ENCODE measurements at places on chromosomes 5 and 9. TPM values are rescaled to one million over a fixed set of nuclear protein-coding genes. Genes with fewer than 3 reads are reported as not detected.

The FBP2 gene
- not detected for total RNA-seq

DNA sequence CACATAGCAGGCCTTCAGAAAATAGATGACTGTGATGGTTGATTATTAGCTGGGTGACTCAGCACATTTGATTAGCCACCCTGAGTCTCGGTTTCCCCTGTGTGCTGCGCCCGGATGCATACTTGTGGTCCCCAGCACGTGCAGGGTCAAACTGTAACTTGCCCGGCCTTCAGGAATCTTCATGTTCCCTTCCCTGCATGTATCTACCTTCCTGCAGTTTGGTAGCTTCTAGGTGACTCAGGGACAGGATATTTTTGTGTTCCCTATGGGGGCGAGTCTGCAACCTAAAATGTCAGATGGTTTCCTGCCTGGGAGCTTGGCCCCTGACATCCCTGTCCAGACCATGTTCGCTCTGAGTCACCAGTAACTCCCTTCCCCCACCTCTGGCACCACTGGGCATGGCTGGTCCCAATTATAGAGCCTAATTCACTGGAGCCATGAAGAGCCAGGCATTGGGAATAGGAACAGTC lies 13.2 kb downstream of the PTGS1 start:
- no peak for DNase-seq
- H3K27ac ChIP-seq, result no peak overlapping the region
- H3K36me3 ChIP-seq, result no peaks in the 10 kb centered on the region
- no peak overlapping the region for H3K4me3 ChIP-seq
- peaks cover 6% of the 10 kb centered on the region for H3K4me1 ChIP-seq

The LCN9 gene
- total RNA-seq, result not detected

- H3K36me3 ChIP-seq, result no peaks in the 10 kb centered on the region
- DNase-seq, result no peak
These were observed 21.0 kb upstream of the WWC1 start for GRCh38 chr5:168270476-168270875.

GRCh38 chr5:128083811-128084227 lies 253 bp downstream of the SLC12A2 start:
- no peak for DNase-seq
- H3K27ac ChIP-seq, result no peak overlapping the region
- no peak overlapping the region for H3K4me3 ChIP-seq
- H3K4me1 ChIP-seq, result peaks cover 70% of the 10 kb centered on the region
- no peaks in the 10 kb centered on the region for H3K27me3 ChIP-seq
- peaks cover 27% of the 10 kb centered on the region for H3K36me3 ChIP-seq

The TAS2R1 gene
- not detected for total RNA-seq

DNA sequence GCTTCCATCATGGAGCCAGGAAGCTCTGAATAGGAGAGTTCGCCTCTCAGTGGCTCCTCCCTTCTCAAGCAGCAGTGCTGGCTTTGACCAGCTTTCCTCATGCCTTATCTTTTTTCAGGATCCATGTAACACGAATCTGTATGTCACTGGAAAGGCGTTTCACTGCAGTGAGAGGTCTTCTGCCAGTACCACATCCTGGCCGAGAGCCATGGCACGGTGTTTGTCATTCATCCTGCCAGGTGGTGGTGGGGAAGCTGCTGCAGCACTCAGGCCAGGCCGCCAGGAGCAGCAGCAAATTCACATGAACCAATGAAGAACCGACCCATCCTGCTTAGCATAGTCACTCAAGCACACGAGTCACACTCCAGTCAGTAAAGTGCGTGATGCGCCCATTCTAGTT lies 179.0 kb downstream of the FANCC start:
- H3K27me3 ChIP-seq, result no peaks in the 10 kb centered on the region
- no peak overlapping the region for H3K27ac ChIP-seq
- no peak for DNase-seq
- no peak overlapping the region for H3K4me3 ChIP-seq
- H3K4me1 ChIP-seq, result peaks cover 5% of the 10 kb centered on the region
- no peaks in the 10 kb centered on the region for H3K36me3 ChIP-seq

GRCh38 chr9:34782372-34782771 lies 72.4 kb upstream of the CCL21 start:
- H3K4me1 ChIP-seq, result no peaks in the 10 kb centered on the region
- no peak overlapping the region for H3K4me3 ChIP-seq
- no peak overlapping the region for H3K27ac ChIP-seq
- no peaks in the 10 kb centered on the region for H3K27me3 ChIP-seq
- DNase-seq, result no peak
- H3K36me3 ChIP-seq, result no peaks in the 10 kb centered on the region

DNA sequence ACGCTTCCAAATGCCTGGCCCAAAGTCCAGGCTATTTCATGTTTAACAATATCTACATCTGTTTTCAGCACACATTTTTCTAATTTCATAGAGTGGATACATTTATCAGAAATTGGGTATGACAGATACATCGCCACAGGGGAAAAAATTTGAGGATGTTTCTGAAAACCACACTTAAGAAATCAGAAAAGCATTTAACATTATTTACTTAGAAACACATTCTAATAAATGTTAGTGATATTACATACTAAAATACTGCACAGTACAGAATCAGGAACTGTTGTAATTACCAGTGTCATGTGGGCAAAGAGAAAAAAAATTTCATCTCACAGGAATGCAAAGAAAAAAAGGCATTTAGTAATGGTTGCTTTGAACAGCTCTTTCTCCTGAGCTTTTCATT lies 310.5 kb upstream of the KIF2A start:
- no peak for DNase-seq
- H3K27me3 ChIP-seq, result no peaks in the 10 kb centered on the region
- no peak overlapping the region for H3K4me3 ChIP-seq
- H3K27ac ChIP-seq, result no peak overlapping the region
- no peaks in the 10 kb centered on the region for H3K4me1 ChIP-seq
- no peaks in the 10 kb centered on the region for H3K36me3 ChIP-seq

The DRD1 gene
- not detected for total RNA-seq

DNA sequence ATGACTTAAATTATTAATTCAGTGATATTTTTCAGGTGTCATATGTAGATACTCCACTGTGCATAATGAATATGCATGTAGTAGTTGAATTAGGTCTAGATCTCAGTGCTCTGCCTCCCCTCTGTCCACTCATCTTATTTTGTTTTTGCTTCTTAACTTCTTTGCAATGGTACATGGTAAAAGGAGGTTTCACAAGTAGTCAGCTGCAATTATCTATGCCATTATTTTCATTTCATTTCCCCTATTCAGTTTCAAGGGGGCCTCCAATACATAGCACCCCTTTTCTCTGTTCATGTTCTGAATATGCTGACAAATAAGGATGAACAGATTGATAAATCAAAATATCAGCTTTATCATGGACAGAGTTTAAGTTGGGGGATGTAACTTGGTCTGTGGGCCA lies 511.6 kb upstream of the ZNF608 start:
- H3K27me3 ChIP-seq, result no peaks in the 10 kb centered on the region
- H3K4me3 ChIP-seq, result no peak overlapping the region
- DNase-seq, result no peak
- no peaks in the 10 kb centered on the region for H3K36me3 ChIP-seq
- H3K27ac ChIP-seq, result no peak overlapping the region

DNA sequence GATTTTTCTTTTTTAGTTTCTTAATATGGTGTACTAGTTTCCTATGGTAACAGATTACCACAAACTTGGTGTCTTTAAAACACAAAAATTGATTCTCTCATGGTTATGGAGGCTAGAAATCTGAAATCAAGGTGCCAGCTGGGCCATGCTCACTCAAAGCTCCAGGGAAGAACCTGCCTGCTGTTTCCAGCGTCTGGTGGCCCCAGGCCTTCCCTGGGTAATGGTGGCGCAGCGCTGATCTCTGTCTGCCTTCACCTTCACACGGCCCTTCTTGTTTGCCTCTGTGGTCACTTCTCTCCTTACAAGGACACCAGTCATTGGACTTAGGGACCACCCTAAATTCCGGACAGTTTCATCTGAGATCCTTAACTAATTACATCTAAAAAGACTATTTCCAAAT lies 70.5 kb upstream of the GFPT2 start:
- no peaks in the 10 kb centered on the region for H3K4me1 ChIP-seq
- H3K27me3 ChIP-seq, result peaks cover 1% of the 10 kb centered on the region
- no peaks in the 10 kb centered on the region for H3K36me3 ChIP-seq
- no peak overlapping the region for H3K4me3 ChIP-seq
- no peak for DNase-seq
- no peak overlapping the region for H3K27ac ChIP-seq

The GCNT4 gene
- 0.67 TPM for total RNA-seq

The FBXO4 gene
- total RNA-seq, result 14.1 TPM

DNA sequence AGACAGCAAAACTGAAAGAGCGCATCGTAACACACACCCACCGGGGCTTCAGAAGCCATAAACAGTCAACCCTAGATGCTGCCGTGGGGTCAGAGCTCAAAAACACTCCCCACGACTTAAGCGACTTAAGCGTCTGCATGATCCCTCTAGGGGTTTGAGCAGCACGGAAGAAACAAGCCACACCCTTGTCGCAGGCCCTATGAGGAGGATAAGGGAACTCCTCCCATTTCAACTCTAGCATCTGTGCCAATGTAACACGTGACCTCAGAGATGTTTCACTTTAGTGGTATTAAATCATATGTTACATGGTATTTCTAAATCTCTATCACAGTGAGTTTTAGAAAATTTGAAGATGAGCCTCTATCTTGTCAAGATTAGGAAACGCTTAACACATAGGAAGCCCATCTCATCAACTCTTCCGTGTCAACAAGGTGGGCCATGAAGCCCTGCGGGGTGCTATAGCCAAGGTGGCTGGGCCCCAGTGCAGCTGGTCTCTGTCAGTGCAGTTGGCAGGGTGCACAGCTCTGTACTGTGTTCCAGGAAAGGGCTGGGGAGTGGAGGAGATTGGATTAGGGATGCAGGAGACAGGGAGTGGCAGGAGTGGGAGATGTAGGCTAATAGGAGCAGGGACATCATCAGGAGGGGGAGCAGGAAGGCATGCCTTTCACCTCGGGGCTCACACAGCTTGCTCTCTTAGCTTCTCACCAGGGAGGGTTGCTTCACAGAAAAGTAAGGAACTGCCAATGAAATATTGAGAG lies 33.1 kb downstream of the ZCCHC9 start:
- no peak overlapping the region for H3K27ac ChIP-seq
- no peaks in the 10 kb centered on the region for H3K4me1 ChIP-seq
- peaks cover 4% of the 10 kb centered on the region for H3K27me3 ChIP-seq
- no peak overlapping the region for H3K4me3 ChIP-seq
- H3K36me3 ChIP-seq, result no peaks in the 10 kb centered on the region
- no peak for DNase-seq

DNA sequence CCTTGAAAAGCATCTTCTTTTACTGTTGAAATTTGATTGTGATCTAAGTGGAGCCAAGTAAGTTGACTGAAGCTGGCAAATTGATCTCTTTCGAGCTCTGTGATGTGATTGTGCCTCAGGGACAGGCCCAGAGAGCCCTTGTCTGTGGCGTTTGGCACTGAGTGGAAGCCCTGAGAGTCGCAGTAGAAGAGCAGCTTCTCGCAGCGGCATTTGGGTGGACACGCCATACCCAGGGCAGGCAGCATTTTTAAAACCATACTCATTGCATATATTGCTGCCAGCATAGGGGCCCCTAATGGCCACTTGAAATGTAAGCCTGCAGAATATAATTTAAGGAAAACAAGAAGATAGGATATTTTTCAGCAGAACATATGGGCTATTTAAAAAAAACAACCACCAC lies 894 bp downstream of the LRRTM2 start:
- no peaks in the 10 kb centered on the region for H3K36me3 ChIP-seq
- H3K4me1 ChIP-seq, result peaks cover 9% of the 10 kb centered on the region
- H3K27me3 ChIP-seq, result peaks cover 33% of the 10 kb centered on the region

DNA sequence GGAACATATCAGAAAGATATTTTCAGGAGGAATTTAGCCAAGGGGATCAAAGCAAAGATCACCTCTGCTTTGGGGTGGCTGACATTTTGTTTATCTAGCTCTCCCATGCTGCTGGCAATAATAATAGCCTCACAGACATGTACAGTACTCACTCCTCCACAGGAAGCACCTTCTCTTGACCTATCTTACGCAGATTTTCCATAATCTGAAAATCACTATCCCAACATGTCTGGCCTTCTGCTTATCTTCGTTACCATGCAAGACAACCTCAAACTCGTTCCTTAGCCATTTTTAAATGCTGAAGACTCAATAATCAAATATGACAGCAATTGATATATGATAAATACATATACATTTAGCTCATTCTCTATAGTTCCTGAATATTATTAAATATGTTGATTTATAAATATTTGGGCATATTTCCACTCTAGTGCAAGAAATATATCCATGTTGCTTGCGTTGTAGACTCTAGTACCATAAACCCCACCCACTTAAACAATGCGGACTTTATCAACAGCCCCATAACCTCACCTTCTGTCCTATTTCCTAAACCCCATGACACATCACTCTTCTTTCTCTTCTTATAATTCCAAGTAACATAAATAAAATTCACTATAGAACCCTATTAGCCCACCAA lies 18.0 kb downstream of the ZNF608 start:
- no peak overlapping the region for H3K4me3 ChIP-seq
- no peaks in the 10 kb centered on the region for H3K36me3 ChIP-seq
- no peak overlapping the region for H3K27ac ChIP-seq
- no peaks in the 10 kb centered on the region for H3K27me3 ChIP-seq
- DNase-seq, result no peak
- H3K4me1 ChIP-seq, result no peaks in the 10 kb centered on the region

- H3K27ac ChIP-seq, result no peak overlapping the region
- H3K27me3 ChIP-seq, result no peaks in the 10 kb centered on the region
- H3K36me3 ChIP-seq, result no peaks in the 10 kb centered on the region
These were observed 838.0 kb upstream of the DMAC1 start for GRCh38 chr9:8637626-8638025.

The OR2V1 gene
- total RNA-seq, result not detected

DNA sequence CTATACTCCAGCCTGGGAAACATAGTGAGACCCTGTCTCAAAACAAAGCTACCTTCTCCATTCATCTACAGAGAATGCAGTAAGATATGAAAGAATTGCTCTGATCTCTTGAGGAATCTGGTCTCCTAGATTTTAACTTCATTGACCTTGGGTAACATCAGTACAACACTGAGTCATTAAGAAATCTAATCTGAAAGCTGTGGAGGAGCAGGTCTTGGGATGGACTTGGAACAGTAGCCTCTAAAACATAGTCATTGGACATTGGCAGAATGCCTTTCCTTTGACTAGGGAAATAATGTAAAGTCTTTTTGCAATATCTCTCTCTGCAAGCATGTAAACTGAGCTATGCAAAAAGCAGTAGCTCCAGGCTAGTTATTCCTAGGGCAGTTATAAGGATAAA lies 58.1 kb downstream of the KCNN2 start:
- H3K36me3 ChIP-seq, result no peaks in the 10 kb centered on the region
- no peaks in the 10 kb centered on the region for H3K4me1 ChIP-seq
- no peak overlapping the region for H3K27ac ChIP-seq
